Stimulated activated CD4-positive, alpha-beta T cell treated with anti-CD3 and anti-CD28 coated beads, TNF-alpha, amount 100 ng/mL, for 24 hours (primary cell): ENCODE measurements at places on chromosomes 3 and 15.

DNA sequence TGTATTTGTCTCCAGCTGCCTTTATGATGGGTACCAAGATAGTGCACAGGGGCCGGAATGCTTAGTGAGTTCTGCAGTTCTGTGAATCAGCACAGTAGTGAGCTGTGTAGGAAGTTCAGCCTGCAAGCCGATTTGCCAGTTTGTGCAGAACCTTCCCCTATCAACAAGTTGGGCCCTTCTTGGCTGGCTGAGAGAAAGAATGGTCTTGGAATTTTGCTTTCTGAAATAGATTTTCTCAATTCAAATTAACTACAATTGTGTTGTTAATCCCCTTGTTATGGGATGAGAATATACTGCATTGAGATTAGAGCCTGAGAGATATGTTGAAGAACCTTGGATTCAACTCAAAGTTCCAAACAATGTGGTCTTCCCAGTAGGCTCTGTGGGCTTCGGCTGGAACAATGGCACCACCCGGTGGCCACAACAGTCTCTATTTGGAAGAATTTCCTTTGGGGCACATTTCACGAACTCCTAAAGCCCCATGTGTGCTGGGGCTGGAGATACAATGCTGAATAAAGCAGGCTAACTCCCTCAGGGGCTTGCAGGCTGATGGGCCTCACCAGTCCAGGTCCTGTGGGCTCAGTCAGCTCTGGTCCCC is 59.1 kb downstream of the TRIM42 start:
- peak; percentile 1 for DNase-seq

- no peak for DNase-seq
Observed at GRCh38 chr3:146540236-146540635, 4.2 kb downstream of the PLSCR1 start.

- DNase-seq = no peak
Observed at GRCh38 chr3:18770800-18771199, 345.7 kb upstream of the SATB1 start.

DNA sequence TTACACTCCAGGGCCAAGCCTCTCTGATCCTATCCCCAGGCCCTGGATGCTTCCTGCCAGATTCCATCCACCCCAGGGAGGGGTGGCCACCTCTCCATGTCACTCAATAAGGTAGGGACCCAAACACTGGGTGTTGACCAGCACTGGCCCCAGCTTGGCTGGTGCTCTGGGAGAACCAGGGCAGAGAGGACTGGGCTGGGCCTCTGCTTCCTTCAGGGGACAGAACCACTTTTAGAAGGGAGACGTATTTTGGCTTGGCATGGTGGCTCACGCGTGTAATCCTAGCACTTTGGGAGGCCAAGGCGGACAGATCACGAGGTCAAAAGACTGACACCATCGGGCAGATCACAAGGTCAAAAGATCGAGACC is 4.7 kb upstream of the CPLX3 start:
- DNase-seq = no peak

DNA sequence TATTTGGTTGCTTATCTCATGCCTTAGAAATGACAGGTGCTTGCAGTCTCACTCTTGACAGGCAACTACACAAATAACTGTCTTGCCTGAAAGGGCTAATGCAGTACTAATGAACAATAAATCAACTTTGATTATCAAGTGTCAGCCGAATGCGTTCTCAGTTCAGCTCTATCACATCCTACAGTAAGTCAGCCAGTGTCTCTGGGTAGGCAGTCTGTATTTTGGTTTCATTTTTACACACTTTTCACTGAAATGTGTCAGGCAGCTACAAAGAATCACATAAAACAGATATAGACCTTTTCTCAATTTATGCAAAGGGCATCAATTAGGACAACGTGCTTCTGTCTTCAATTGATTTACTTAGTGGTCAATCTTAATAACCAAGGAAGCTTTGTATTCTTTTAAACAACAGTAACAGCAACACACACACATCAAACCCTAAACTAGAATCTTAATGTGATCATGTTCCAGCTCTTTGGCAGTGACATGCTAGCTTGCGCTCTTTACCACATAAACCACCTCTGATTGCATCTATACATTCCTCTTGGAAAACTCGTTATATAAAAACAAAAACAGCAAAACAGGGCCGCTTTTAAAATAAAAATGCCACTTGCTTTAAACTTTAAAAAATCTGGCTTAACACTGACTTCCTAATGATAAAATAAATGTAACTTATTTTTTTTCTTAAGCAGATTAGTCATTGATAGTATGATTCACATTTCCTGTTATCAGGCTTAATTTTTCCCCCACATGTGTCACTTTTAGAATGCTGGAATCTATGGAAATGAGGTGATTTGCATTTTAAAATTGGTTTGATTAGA is 520.4 kb downstream of the FOXP1 start:
- DNase-seq = no peak

GRCh38 chr3:10918011-10918410 is 74.5 kb upstream of the SLC6A1 start:
- no peak for DNase-seq

DNA sequence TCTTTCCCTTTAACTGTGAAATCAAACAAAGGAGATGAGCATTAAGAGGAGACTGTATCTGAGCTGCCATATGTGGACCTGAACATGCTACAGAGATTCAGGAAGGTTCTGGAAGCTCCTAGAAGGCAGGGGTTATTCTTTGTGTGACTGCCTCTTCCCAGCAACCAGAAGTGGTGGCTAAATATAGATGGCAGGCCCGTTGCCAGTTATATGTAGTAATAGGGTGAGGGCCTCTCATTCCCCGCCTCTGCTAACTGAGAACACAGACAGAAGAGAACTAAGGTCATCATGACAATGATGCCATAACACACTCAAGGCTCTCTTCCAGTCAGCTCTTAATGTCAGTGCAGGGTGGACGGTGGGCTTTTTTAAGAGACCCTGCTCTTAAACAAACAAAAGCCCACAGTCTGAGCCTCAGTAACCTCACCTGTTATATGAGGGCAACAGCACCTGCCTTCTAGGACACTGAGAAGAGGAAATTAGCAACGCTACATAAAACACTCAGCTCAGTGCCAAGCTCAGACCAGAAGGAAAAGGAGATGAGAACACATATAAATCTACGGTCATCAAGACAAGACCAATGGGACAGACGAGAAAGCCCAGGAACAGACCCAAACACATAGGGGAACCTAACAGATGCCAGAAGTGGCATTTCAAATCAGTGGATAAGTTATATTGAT is 22.3 kb downstream of the CFAP92 start:
- no peak for DNase-seq

GRCh38 chr3:109985943-109986555 is 648.7 kb upstream of the DPPA4 start:
- DNase-seq = no peak

GRCh38 chr15:28901987-28902745 is 16.4 kb downstream of the APBA2 start:
- no peak for DNase-seq

DNA sequence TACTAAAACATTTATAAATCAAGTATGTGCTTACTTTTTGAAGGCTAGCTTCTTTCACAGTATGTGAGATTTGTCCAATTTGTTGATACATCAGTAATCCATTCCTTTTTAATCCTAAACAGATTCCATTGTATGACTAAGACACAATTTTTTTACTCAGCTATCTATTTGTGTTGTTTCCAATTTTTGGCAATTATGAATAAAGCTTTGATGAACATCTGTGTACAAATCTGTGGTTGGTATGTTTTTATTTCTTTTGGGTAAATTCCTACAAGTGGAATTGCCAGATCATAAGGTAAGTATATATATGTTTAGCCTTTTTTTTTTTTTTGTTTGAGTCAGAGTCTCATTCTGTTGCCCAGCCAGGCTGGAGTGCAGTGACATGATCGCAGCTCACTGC is 56.2 kb upstream of the VEPH1 start:
- no peak for DNase-seq

- DNase-seq = no peak
Observed at GRCh38 chr3:108538083-108538482, 27.7 kb upstream of the MYH15 start.

DNA sequence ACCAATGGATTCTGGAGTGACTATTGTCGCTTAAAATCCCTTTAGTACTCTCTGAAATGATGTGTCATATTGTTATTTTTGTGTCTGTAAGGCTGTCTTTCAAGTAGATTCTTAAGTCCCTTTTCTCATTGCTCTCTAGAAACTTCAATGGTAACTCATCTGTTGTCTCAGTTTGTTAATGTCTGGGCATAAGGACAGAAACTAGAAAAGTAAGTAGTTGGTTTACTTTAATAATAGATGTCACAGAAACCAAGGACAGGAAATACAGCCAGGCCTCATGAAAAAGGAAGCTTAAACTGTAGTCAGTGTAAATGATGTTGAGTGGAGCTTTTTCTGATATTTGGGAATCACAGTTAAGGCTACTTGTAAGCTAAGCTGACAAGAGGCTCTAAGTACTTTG is 730.2 kb upstream of the DPPA4 start:
- no peak for DNase-seq

GRCh38 chr3:136954980-136955780 is 2.6 kb upstream of the IL20RB start:
- no peak for DNase-seq

DNA sequence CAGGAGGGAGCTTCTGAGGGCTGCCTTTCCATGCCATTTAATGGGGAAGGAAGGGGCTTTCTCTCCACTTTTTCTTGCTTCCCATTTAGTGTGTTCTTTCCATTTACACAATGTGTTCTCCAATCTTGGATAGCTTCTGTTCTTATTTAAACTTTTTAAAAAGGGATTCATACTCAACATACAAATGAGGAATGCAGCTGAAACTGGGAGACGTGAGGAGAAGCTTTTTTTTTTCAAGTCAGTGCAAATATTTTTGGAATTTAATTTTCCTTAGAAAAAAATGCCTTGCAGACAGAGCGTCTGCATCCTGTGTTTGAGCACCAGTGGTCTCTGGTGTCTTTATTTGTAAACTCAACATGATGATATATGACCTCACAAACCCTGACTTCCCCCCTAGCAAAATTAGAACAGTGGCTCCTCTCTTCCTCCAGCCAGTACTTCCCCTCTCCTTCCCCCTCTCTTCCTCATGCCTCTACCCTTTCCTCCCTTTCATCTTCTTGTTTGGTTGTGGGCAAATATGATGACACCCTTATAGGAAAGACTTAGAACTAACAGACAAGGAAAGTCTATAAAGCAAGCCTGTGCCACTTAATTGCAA is 48.1 kb upstream of the PCSK6 start:
- DNase-seq = no peak

GRCh38 chr3:51580418-51580817 is 41.9 kb downstream of the RAD54L2 start:
- DNase-seq = no peak

- no peak for DNase-seq
Observed at GRCh38 chr3:14132120-14132519, 7.3 kb downstream of the TMEM43 start.

- DNase-seq = no peak
Observed at GRCh38 chr3:16801223-16801622, 83.5 kb upstream of the PLCL2 start.

- no peak for DNase-seq
Observed at GRCh38 chr3:8650583-8651416, 6.2 kb upstream of the SSUH2 start.

GRCh38 chr3:134066651-134067530 is 37.2 kb upstream of the SLCO2A1 start:
- no peak for DNase-seq

- no peak for DNase-seq
Observed at GRCh38 chr15:84006421-84006820, 229.2 kb upstream of the GOLGA6L4 start.

- no peak for DNase-seq
Observed at GRCh38 chr15:53115563-53115962, 325.4 kb upstream of the ONECUT1 start.

DNA sequence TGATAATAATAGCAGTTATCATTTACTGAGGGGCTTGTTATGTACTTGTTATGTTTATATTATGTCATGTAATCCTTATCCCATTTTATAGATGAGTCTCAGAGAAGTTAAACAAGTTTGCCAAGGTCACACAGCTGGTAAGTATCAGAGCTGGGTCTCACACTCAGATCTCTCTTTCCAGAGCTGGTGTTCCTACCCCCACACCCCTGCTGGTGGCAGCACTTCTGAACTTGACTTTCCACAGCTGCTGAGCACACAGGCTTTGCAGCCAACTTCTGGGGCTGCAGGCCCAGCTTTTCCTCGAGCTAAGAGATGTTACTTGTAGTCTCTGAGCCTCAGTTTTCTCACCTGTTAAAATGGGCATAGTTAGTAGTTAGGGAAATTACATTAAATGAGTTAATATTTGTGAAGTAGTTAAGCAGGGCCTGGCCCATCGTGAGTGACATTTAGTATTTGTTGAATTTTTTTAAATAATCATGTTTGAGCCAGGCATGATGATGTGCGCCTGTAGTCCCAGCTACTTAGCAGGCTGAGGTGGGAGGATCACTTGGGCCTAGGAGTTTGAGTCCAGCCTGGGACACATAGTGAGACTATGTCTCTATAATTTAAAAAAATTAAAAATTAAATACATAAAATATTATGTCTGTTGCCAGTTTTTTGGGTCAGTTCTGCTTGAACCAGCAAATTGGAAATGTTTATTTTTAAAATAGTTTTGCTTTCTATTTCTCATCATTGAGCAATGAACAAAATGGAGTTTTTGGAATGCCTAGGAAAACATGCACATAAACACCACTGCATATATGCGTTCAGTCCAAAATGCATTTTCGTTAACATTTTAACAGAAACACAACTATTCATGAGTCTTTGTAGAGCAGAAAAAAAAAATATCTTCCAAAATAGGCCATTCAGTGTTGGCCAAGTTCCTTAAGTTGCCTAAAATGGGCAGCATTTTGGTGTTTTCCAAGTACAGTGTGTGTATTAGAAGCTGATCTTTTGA is 87.3 kb downstream of the SMAD6 start:
- DNase-seq = no peak

GRCh38 chr15:83927704-83928391 is 273.9 kb downstream of the ADAMTSL3 start:
- no peak for DNase-seq

DNA sequence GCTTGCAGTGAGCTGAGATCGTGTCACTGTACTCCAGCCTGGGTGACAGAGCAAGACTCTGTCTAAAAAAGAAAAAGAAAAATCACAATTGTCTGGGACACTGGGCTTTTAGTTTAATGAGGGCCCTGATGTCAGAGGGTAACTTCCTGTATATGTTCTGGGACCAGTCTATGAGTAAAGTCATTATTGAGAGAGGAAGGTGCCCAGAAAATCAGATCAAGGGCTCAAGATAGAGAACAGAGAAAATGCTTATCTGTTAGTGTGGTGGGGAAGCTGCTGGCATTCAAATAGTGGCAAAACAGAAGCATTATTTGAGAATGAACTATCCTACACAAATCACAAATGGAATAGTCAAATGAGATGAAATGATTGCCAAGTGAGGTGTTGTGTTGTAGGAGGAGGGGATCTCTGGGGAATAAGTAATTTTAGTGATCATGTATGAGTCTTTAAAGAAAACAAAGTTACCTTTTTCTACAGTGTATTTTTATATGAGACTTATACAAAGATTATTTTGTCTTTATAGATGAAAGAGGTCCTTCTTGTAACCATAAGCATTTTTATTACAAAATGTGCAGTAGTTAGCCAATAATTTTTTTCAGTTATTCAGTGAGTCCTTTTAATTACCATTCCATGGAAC is 13.4 kb downstream of the ARIH2 start:
- DNase-seq = no peak

GRCh38 chr3:196003611-196004010 is 78.3 kb downstream of the TFRC start:
- DNase-seq = no peak

- no peak for DNase-seq
Observed at GRCh38 chr15:93801206-93801605, 430.2 kb upstream of the MCTP2 start.
